ENCODE measurements at places on chromosomes 13 and 19.

DNA sequence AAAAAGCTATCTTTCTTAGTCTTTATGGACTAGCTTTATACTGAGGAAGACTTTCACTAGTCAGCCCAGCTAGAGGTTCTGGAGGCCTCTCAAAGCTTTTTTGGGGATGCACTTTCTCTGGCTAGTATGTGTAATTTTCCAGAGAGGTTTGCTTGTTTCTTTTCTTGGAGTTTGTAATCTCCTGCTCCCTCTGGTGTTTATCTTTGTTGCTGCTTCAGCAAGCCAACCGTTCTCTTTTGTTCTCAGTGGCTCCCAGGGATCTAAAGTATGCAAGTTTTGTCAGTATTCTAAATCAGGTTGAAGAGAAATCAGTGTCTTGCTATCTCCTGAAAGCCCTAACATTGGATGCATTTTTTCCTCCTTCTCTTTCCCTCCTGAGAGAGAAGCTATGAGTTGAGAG lies 121.1 kb upstream of the MYO16 start:
- peak; percentile 77 for DNase-seq

- DNase-seq = peak; percentile 86
These were observed 61.9 kb downstream of the TNFRSF19 start for GRCh38 chr13:23632048-23632582.

DNA sequence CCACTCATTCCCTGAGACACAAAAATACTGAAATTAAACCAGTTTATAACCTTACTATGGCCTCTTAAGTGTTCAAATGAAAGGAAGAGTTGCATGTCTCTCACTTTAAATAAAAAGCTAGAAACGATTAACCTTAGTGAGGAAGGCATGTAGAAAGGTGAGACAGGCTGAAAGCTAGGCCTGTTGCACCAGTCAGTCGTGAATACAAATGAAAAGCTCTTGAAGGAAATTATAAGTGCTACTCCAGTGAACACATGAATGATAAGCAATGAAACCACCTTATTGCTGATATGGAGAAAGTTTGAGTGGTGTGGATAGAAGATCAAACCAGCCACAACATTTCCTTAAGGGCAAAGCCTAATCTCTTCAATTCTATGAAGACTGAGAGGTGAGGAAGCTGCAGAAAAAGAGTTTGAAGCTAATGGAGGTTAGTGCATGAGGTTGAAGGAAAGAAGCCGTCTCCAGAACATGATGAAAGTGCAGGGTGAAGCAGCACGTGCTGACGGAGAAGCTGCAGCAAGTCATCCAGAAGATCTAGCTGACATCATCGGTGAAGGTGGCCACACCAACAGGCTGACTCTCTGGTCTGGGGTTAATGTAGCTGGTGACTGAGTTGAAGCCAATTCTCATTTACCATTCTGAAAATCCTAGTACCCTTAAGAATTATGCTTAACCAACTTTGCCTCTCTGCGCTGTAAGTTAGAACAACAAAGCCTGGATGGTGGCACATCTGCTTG lies 94.5 kb upstream of the TEX29 start:
- no peak for DNase-seq

- DNase-seq = no peak
These were observed 17.1 kb upstream of the GAS6 start for GRCh38 chr13:113880651-113881611.

GRCh38 chr13:43942286-43942685 lies 62.6 kb downstream of the LACC1 start:
- no peak for DNase-seq

GRCh38 chr13:89923052-89923451 lies 1424.4 kb upstream of the MIR17HG start:
- no peak for DNase-seq

GRCh38 chr13:98476106-98476505 lies 100.8 kb downstream of the STK24 start:
- DNase-seq = peak; percentile 70

- DNase-seq = peak; percentile 52
These were observed 971 bp downstream of the ATCAY start for GRCh38 chr19:3881272-3882040.

DNA sequence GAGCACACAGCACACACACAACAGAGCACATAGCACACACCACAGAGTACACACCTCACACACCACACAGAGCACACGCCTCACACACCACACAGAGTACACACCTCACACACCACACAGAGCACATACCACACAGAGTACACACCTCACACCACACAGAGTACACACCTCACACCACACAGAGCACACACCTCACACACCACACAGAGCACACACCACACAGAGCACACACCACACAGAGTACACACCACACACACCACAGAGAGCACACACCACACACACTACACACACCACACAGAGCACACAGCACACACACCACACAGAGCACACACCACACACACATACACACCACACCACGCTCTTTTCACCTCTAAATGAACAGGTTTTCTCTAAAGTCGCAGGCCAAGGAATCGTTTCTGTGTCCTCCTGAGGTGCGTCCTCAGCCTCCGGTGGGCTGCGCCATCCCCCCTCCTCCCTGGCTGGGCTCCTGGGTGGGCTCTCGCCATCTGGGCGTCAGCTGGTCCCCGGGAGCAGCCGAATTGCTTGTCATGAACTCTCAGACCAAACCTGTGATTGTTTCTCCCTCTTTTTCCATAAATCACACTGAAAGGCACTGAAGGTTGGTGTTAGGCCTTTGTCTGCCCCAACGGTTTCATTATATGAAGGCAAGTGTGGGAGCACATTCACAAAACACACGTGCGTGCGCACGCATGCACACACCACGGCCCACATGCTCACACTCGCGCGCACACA lies 37.4 kb downstream of the TMEM255B start:
- DNase-seq = no peak

- DNase-seq = no peak
These were observed 1.6 kb downstream of the URI1 start for GRCh38 chr19:29943615-29944014.

- DNase-seq = no peak
These were observed 16.9 kb upstream of the HTR2A start for GRCh38 chr13:46913757-46914156.

GRCh38 chr13:71524613-71525304 lies 342.2 kb downstream of the DACH1 start:
- DNase-seq = no peak

GRCh38 chr19:42246922-42247639 lies 4.7 kb upstream of the GSK3A start:
- DNase-seq = no peak

- no peak for DNase-seq
These were observed 29.0 kb downstream of the LILRB4 start for GRCh38 chr19:54691582-54692297.

DNA sequence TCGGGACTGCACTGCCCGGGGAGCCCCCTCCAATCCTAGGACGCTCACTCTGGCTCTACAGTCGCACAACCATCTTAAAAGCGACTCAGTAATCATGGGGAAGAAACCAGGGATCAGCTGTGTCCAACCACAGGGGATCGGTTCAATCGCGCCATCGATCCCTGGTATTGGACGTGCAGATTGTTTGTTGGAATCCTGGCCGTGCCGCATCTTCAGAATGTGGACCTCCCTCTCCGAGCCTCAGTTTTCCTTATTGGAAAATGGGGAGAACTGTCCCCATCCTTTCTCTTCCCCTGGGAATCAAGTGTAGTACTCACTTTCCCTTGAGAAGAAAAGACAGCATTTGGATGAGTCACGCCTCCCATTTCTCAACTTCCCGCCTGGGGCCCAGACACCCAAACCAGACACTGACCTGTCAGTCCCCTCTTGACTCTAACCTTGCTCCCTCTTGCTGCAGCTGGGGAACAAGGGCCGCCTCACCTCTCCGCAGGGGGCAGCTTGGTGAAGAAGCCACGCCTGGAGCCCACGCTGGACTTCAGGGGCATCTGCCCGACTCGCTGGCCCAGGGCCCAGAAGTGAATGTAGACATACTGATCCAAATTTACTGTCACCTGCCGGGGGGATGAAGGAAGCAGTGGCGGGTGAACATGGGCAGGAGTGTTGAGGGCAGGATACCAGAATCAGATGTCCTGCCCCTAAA lies 17.6 kb downstream of the EMP3 start:
- no peak for DNase-seq

- DNase-seq = no peak
These were observed 332 bp upstream of the SUPT20H start for GRCh38 chr13:37059848-37060192.

DNA sequence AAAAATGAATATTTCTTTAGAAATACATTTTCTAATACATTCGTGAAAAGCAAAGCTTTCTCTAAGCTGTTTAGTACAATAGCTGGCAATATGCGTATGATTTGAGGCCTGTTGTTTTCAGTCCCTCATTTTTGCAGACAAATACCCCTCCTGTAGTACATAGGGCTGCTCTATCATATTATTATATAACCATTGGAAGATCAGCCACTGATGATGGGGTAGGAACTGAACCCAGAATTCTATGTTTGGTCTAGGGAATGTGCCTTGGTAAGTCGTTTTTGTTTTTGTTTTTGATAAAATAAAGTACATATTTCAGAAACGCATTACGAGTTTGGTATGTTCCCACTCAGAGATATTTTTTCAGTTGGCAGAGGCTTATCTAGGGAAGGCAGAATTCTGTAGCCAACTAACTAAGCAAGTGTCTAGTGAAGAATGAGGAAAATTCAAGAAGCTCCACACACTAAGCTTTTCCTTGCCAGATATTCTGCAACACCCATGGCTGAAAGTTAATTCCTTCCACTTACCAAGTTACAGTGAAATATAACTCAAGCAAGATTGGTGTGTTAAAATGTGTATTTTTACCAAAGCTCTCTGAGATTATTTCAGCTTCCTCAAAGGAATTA lies 656.9 kb upstream of the MIR17HG start:
- no peak for DNase-seq

DNA sequence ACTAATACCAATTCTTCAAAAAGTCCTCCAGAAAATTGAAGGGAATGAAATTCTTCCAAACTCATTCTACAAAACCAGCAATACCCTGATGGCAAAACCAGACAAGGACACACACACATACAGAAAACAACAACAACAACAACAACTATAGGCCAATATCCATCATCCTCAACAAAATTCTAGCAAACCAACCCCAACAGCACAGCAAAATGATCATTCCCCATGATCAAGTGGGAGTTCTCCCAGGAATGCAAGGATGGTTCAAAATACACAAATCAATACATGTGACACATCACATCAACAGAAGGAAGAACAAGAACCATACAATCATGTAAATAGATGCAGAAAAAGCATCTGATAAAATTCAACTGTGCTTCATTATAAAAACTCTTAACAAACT lies 18.7 kb upstream of the ZNF181 start:
- no peak for DNase-seq

- DNase-seq = no peak
These were observed 69.0 kb downstream of the KDM4B start for GRCh38 chr19:5037936-5038335.

DNA sequence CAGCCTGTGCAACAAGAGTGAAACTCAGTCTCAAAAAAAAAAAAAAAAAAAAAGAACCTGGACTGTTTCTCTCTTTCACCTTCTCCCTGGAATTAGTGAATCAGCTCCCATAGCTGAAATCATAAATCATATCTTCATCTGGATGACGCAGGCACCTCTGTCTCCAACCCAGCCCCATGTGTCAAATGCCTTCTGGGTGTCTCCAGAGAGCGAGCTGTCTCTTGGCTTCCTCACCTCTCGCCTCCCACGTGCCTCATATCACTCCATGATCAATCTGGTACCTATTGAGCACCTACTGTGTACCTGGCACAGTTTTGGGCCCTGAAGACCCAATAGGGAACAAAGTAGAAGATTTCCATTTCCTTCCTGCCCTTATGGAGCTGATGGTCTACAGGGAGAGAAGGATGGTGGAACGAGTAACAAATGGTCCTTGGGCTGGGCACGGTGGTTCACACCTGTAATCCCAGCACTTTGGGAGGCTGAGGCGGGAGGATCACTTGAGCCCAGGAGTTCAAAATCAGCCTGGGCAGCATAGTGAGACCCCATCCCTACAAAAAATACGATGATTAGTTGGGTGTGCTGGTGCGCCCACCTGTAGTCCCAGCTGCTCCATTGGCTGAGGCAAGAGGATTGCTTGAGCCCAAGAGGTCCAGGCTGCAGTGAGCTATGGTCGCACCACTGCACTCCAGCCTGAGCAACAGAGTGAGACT lies 2.5 kb downstream of the HSD11B1L start:
- DNase-seq = no peak

DNA sequence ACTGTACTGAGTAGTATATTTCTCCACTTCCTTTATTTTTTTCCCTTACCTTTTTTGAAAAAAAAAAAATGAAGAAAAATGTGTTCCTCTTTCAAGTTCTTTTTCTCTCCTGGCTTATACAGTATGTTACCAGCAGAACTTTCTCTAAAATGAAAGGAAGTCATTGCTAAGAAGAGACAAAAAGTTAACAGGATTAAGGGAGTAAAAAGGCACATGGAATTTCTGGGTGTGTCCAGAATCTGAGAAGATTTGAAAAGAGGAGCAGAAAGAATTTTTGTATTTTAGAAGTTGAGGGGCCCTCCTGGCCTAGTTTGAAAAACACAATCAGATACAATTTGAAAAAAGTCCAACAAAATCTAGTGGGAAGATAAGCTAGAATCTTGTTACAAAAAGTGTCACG lies 21.0 kb upstream of the TRIM13 start:
- DNase-seq = no peak

- no peak for DNase-seq
These were observed 24.3 kb downstream of the LYL1 start for GRCh38 chr19:13078381-13078780.

- DNase-seq = no peak
These were observed 9.2 kb upstream of the EHD2 start for GRCh38 chr19:47704024-47704423.

DNA sequence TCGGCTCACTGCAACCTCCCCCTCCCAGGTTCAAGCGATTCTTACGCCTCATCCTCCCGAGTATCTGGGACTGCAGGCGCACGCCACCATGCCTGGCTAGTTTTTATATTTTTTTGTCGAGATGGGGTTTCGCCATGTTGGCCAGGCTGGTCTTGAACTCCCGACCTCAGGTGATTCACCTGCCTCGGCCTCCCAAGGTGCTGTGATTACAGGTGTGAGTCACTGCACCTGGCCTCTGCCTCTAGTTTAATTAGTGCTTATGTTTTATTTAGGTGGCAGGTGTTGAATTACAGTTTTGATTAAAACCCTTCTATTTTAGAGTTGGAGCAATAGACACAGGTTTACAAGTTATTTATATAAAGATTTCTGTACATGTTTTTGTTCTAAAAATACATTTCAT lies 42.8 kb downstream of the ATP11A start:
- no peak for DNase-seq

DNA sequence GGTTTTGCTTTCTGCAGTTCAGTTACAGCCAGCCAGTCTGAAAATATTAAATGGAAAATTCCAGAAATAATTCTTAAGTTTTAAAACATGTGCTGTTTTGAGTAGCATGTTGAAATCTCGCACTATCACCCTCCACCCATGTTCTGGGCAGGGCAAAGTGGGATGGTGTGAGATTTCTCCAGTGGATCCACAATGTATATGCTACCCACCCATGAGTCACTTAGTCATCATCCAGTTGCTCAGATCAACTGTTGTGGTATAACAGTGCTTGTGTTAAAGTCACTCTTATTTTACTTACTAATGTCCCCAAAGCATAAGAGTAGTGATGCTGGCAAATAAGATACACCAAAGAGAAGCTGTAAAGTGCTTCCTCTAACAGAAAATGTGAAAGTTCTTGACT lies 56.4 kb downstream of the CYSLTR2 start:
- no peak for DNase-seq
